HCEC 1CT (cell line): ENCODE measurements at places on chromosomes 4 and X.

- DNase-seq = peak; percentile 3
Observed at GRCh38 chrX:154349359-154349935, 25.0 kb downstream of the FLNA start.

GRCh38 chr4:86630629-86631028, 36.5 kb downstream of the PTPN13 start:
- no peak for DNase-seq

DNA sequence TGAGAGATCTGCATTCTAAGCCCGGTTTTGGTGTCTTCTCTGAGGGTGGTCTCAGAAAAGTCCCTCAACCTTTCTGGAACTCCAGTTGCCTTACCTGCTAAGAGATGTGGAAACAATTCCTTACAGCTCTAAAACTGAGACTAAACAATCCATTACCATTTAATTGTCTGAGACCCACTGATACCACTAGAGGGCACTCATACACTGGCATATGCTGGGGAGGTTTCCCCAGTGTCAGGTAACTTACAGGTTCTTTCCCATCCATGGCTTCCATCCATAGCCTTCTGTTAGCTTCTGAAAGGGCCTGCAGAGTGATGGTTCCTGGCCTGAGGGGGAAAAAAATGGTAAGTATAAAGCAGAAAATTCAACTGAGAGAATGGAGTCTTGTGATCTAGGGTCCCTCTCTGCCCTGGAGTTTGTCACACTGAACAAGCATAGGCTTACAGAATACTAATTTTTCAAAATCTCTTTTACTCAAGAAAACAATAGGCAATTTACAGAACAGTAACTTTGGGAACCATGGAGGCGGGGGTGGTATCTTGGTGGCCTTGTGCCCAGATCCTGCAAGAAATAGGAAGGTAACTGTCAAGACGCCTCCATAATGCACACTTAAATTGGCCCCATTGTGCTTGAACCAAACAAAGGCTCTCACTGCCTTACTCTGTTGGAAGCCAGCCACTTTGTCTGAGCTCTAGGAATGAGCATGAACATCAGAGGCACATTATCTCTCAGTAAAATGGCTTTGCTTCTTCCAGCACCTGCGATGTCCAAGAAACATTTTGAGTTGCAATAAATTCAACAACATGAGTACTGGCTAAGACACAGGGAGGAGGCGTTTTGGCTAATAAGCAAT, 236.1 kb downstream of the OPHN1 start:
- DNase-seq = peak; percentile 5

DNA sequence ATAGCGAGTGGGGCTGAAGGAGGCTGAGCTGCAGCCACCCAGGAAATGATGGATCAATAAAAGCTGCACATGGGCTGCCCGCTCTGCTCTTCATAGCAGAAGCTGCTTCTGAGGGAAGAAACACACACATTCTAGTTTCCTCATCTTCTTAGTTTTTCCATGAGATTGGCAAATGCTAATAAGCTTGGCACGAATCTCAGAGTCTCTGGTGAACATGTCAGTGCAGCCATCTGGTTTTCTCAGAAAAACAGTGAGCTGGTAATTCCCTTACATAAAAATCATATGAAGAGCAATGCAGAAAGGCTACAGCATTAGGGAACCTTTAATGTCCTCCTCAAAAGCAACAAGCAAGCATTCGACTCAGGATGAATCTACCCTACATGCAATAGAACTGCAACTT, 69.9 kb downstream of the GATB start:
- no peak for DNase-seq

- no peak for DNase-seq
Observed at GRCh38 chrX:45191820-45192409, 8.8 kb downstream of the DIPK2B start.

GRCh38 chr4:3729882-3730226, 36.3 kb upstream of the ADRA2C start:
- DNase-seq = no peak

GRCh38 chr4:85672959-85673358, 198.0 kb downstream of the ARHGAP24 start:
- no peak for DNase-seq

DNA sequence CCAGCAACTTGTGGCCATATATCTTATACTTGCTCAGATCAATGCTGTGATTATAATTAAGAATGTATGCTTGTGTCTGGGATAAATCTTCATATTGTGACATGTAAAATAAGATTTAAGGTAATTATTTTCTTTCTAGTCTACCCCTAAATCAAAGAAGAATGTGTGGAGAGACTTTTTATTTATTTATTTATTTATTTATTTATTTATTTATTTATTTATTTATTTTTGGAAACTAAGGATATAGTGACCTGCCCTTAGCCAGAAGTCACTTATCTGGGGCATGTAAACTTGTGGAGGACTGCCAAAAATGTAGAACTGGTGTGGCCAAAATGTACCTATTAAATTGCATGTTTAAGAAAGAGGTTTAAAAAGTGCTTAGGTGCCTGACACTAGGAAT, 144.3 kb downstream of the BEND2 start:
- DNase-seq = no peak

- DNase-seq = no peak
Observed at GRCh38 chr4:55912249-55912648, 36.5 kb upstream of the CEP135 start.

DNA sequence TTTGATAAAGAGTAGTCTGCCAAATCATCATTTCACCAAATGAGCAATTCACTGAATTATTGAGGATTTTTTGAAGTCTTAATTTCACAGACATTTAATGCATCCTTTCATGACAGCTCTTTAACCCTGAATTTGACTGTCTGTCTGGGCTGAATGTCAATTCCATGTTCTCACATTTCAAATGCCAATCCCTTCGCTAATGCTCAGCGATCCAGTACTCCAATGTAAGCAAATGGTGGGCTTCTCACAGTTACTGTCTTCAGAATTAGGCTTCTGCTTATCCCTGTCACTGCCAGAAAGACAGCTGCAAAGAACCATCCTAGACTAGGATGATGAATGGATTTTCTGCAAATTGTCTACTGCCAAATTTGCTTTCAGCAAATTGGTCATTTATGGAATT, 36.2 kb upstream of the USP38 start:
- DNase-seq = no peak

GRCh38 chr4:67091673-67092072, 453.6 kb downstream of the CENPC start:
- no peak for DNase-seq

DNA sequence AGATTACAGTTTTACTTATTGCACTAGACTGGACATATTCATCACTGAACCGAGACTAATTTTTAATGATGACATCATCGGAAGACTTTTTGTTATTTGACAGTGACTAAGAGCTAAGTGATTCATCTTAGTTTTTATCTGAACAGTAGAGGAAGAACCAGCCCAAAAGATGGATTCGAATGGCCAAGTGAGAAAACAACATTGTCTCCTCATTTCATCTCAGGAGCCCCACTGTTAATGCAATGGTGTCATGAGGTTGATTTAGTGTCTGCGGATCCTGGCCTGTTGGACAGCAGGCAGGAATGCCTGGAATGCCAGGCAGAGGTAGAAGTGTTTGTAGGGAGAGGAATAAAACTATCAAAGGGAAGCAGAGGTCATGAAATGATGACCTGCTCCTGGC, 37.8 kb upstream of the HPF1 start:
- peak; percentile 14 for DNase-seq
